ENCODE measurements at places on chromosomes 12 and 14.

- H3K4me3 ChIP-seq, result no peak overlapping the region
- H3K36me3 ChIP-seq, result peaks cover 21% of the 10 kb centered on the region
- no peaks in the 10 kb centered on the region for H3K27me3 ChIP-seq
- no peak overlapping the region for H3K27ac ChIP-seq
These were observed 27.3 kb upstream of the BBS10 start for GRCh38 chr12:76375470-76375869.

- H3K27ac ChIP-seq, result peak overlapping the region; percentile 72
- peak overlapping the region; percentile 94 for H3K4me3 ChIP-seq
- peaks cover 9% of the 10 kb centered on the region for H3K36me3 ChIP-seq
- no peak for DNase-seq
- H3K4me1 ChIP-seq, result peaks cover 8% of the 10 kb centered on the region
- peaks cover 3% of the 10 kb centered on the region for H3K27me3 ChIP-seq
These were observed 565 bp downstream of the NT5DC3 start for GRCh38 chr12:103840462-103840875.

- H3K4me1 ChIP-seq, result peaks cover 38% of the 10 kb centered on the region
- H3K27ac ChIP-seq, result peak overlapping the region; percentile 98
- no peak for DNase-seq
- peak overlapping the region; percentile 96 for H3K4me3 ChIP-seq
These were observed 3.1 kb downstream of the SINHCAF start for GRCh38 chr12:31322801-31323207.

GRCh38 chr12:123270214-123271000, 1.2 kb downstream of the CDK2AP1 start:
- H3K27ac ChIP-seq, result peak overlapping the region; percentile 93
- H3K36me3 ChIP-seq, result peaks cover 8% of the 10 kb centered on the region
- DNase-seq, result no peak
- H3K4me3 ChIP-seq, result peak overlapping the region; percentile 95
- peaks cover 12% of the 10 kb centered on the region for H3K4me1 ChIP-seq

DNA sequence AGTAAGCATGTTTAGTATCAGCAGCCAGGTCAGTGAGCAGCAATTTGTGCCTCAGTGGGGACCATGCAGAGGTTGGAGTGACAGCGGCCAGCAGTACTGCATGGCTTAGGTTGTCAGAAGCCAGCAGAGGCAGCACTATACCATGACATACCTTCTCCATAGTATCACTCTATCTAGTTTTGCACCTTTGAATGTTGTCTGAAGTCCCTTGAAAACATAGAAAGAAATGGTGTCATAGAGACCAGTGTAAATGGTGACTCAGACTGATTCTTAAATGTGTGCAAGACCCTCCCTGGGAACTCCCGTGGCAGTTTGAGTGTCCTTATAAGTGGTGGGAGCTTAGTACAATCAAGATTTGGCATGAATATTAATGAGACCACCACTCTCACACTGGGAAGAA, 124.4 kb downstream of the SLC38A1 start:
- DNase-seq, result no peak
- no peak overlapping the region for H3K4me3 ChIP-seq
- H3K4me1 ChIP-seq, result peaks cover 7% of the 10 kb centered on the region
- no peaks in the 10 kb centered on the region for H3K27me3 ChIP-seq
- H3K36me3 ChIP-seq, result no peaks in the 10 kb centered on the region

DNA sequence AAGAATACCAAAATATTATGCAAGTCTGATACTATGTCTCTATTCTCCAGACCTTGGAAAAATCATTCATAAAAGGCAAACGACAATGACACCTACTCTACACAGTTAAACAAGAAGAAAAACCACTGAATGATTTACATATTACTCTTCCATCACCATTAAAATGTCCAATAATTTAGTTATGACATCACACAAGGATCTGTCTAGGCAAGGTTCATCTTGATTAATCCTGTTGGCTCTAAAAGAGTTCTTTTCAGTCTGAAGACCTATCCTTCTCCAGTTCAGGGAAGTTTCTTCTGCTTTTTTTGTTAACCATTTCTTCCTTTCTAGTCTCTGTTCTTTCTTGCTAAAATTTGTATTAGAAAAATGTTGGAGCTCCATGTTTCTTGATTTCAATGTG, 64.0 kb downstream of the OSBPL8 start:
- peaks cover 18% of the 10 kb centered on the region for H3K36me3 ChIP-seq
- no peak for DNase-seq

- H3K4me1 ChIP-seq, result no peaks in the 10 kb centered on the region
- no peak overlapping the region for H3K27ac ChIP-seq
- no peaks in the 10 kb centered on the region for H3K36me3 ChIP-seq
- no peaks in the 10 kb centered on the region for H3K27me3 ChIP-seq
- DNase-seq, result no peak
These were observed 649.2 kb upstream of the MIS18BP1 start for GRCh38 chr14:45902241-45902640.

GRCh38 chr14:27958757-27959156, 807.8 kb upstream of the FOXG1 start:
- H3K36me3 ChIP-seq, result no peaks in the 10 kb centered on the region
- H3K4me1 ChIP-seq, result no peaks in the 10 kb centered on the region
- H3K4me3 ChIP-seq, result no peak overlapping the region
- no peak overlapping the region for H3K27ac ChIP-seq
- no peak for DNase-seq

GRCh38 chr12:127773520-127773919, 493.4 kb upstream of the TMEM132C start:
- no peak overlapping the region for H3K27ac ChIP-seq
- H3K4me3 ChIP-seq, result no peak overlapping the region
- H3K36me3 ChIP-seq, result no peaks in the 10 kb centered on the region
- H3K4me1 ChIP-seq, result no peaks in the 10 kb centered on the region

- H3K4me1 ChIP-seq, result peaks cover 1% of the 10 kb centered on the region
- no peak for DNase-seq
- H3K27ac ChIP-seq, result no peak overlapping the region
- no peak overlapping the region for H3K4me3 ChIP-seq
- H3K27me3 ChIP-seq, result peaks cover 3% of the 10 kb centered on the region
- H3K36me3 ChIP-seq, result no peaks in the 10 kb centered on the region
These were observed 16.3 kb downstream of the RIN3 start for GRCh38 chr14:92529903-92530302.

DNA sequence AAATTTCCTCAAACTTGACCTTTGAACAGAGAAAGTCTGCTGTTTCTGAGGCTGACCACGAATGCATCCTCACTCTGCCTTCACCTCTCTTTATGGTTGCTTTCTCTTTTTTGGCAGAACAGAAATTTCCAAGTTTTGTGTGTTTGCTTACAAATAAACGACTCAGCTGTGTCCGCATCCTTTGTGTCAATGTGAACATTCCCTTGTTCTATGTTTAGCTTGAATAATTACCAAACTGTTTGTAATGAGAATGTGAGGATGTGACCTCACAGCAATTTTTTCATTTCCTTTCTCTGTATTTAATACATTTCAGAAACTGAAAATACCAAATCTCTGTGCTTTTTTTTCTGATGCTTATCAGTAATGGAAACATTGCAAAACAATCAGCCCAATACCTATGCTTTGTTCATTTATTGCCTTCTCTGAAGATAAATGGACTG, 410.9 kb downstream of the EGLN3 start:
- H3K27me3 ChIP-seq, result peaks cover 7% of the 10 kb centered on the region
- DNase-seq, result no peak
- peaks cover 37% of the 10 kb centered on the region for H3K4me1 ChIP-seq
- H3K4me3 ChIP-seq, result no peak overlapping the region
- H3K36me3 ChIP-seq, result no peaks in the 10 kb centered on the region
- H3K27ac ChIP-seq, result no peak overlapping the region

DNA sequence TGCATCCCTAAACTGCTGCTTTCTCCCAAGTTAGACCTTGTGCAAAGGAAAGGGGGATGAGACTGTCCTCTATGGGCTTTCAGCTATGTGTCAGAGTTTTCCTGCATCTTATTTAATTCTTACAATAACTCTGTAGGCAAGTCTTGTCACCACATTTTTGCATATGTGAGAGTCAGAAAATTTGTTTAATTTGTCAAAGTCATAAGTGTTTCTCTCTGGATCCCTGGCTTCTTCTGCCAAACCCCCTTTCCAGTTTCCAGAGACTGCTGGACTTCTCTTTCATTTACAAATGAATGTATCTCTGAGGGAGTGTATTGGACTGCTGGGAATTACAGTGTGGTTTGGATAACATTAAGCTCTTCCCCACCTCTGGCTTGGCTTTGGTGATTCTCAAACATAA, 877.6 kb upstream of the SEL1L start:
- H3K4me1 ChIP-seq, result no peaks in the 10 kb centered on the region
- no peak for DNase-seq
- H3K4me3 ChIP-seq, result no peak overlapping the region
- no peak overlapping the region for H3K27ac ChIP-seq
- H3K27me3 ChIP-seq, result no peaks in the 10 kb centered on the region

DNA sequence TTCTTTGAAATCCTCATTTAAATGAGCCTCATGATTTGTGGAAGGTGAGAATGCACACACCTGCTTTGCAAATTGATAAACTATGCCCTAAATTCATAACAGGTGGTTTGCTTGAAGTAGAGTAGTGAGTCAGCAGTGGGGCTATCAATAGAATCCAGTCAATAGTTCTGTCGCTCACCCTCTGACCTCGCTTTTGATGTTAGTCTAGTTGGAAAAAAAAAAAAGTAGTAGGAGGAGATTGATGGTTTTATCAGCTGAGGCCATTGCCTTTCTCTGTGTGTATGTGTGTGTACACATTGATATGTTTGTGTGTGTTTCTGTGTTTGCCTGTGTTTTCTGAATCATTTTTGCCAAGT, 267.3 kb downstream of the SNAPC1 start:
- H3K4me1 ChIP-seq, result no peaks in the 10 kb centered on the region
- no peak overlapping the region for H3K4me3 ChIP-seq
- H3K36me3 ChIP-seq, result no peaks in the 10 kb centered on the region
- H3K27ac ChIP-seq, result no peak overlapping the region
- DNase-seq, result no peak

GRCh38 chr12:113056631-113057488, at the start of gene DTX1:
Gene DTX1 (plus strand): TSS chr12:113056730. CDS start chr12:113058193, 1,463 bp downstream.
- H3K27ac ChIP-seq, result no peak within 1 kb of the TSS
- H3K4me1 ChIP-seq, result no peaks in the 10 kb centered on the region
- peak within 1 kb of the TSS; percentile 66 for H3K4me3 ChIP-seq
- peaks cover 52% of the 10 kb centered on the region for H3K27me3 ChIP-seq
- DNase-seq, result no peak
- H3K36me3 ChIP-seq, result no peaks in the 10 kb centered on the region

GRCh38 chr14:85273099-85273677, 256.8 kb upstream of the FLRT2 start:
- no peak overlapping the region for H3K4me3 ChIP-seq
- H3K4me1 ChIP-seq, result no peaks in the 10 kb centered on the region
- H3K27ac ChIP-seq, result no peak overlapping the region

GRCh38 chr12:40056373-40056772, 49.5 kb downstream of the SLC2A13 start:
- H3K27ac ChIP-seq, result no peak overlapping the region
- DNase-seq, result no peak
- no peak overlapping the region for H3K4me3 ChIP-seq
- H3K36me3 ChIP-seq, result no peaks in the 10 kb centered on the region
- no peaks in the 10 kb centered on the region for H3K27me3 ChIP-seq

GRCh38 chr12:22610131-22610530, 14.8 kb upstream of the ETNK1 start:
- H3K4me3 ChIP-seq, result no peak overlapping the region
- H3K4me1 ChIP-seq, result no peaks in the 10 kb centered on the region
- no peak overlapping the region for H3K27ac ChIP-seq
- H3K36me3 ChIP-seq, result no peaks in the 10 kb centered on the region

GRCh38 chr12:101277443-101277842, 2.5 kb upstream of the UTP20 start:
- peak overlapping the region; percentile 49 for H3K4me3 ChIP-seq
- H3K27ac ChIP-seq, result no peak overlapping the region
- no peak for DNase-seq
- peaks cover 3% of the 10 kb centered on the region for H3K4me1 ChIP-seq

DNA sequence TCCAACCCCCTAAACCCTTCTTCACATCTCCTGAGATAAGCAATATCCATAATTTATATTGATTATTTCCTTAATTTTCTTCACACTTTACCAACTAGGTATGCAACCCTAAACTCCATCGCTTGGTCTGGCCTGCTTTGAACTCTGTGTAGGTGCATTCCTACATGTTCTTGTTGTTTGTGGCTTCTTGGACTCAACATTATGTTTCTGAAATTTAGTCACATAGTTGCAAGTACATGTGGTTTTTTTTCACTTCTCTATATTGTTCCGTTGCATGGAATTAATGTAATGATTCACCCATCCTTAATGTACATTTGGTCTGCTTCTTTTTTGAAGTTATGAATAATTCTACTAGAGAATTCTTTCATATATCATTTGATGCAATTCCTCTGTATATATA, 1.6 kb upstream of the TAS2R30 start:
- no peak for DNase-seq
- H3K27me3 ChIP-seq, result no peaks in the 10 kb centered on the region
- H3K36me3 ChIP-seq, result peaks cover 39% of the 10 kb centered on the region
- H3K4me1 ChIP-seq, result no peaks in the 10 kb centered on the region
- no peak overlapping the region for H3K4me3 ChIP-seq

- no peaks in the 10 kb centered on the region for H3K27me3 ChIP-seq
- peaks cover 63% of the 10 kb centered on the region for H3K36me3 ChIP-seq
- DNase-seq, result no peak
- H3K4me3 ChIP-seq, result no peak overlapping the region
- H3K27ac ChIP-seq, result no peak overlapping the region
- no peaks in the 10 kb centered on the region for H3K4me1 ChIP-seq
These were observed 108.7 kb downstream of the BCAT1 start for GRCh38 chr12:24840046-24840800.

- H3K4me3 ChIP-seq, result peak overlapping the region; percentile 25
- peaks cover 4% of the 10 kb centered on the region for H3K36me3 ChIP-seq
- H3K4me1 ChIP-seq, result peaks cover 76% of the 10 kb centered on the region
- no peaks in the 10 kb centered on the region for H3K27me3 ChIP-seq
- H3K27ac ChIP-seq, result peak overlapping the region; percentile 67
- DNase-seq, result no peak
These were observed 58.1 kb downstream of the NCOR2 start for GRCh38 chr12:124509300-124509675.

GRCh38 chr12:29707846-29708245, 75.9 kb downstream of the TMTC1 start:
- H3K36me3 ChIP-seq, result peaks cover 25% of the 10 kb centered on the region
- H3K27me3 ChIP-seq, result no peaks in the 10 kb centered on the region
- DNase-seq, result no peak
- H3K4me3 ChIP-seq, result no peak overlapping the region
- H3K4me1 ChIP-seq, result peaks cover 15% of the 10 kb centered on the region

DNA sequence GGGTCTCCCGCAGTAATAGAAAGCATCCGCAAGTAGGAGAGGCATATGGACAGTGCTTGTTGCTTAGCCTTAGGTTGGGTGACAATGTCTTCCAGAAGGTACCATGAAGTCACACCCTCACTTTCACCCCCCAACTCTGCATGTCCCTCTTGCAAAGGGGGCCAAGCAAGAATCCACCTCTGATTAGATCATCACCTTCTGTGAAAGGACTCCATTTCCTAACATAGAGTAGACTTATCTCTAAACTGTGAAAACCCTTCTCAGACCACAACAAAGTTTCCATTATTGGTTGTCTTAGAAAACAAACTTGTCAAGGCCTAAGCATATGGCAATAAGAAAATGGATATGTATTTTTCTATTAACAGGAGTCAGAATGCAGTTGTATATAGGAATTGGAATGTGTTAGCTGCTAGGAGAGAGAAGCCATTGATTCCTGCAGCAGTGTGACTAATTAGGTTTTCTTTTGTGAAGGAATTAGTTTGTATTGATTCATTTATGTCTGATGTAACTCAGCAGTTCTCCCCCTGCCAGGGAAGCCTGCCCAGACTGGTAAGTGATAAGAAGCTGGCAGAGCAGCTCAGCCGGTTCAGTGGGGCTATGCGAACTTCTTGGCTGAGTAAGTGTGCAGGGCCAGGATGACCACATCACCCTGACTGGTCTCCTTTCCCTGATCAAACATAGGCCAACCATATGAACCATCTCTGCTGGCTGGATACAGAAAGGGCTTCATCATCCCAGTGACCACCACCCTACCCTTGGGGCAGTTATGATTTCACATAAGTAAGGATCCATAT, 107.3 kb upstream of the CCDC196 start:
- H3K27me3 ChIP-seq, result peaks cover 40% of the 10 kb centered on the region
- H3K27ac ChIP-seq, result no peak overlapping the region
- H3K36me3 ChIP-seq, result no peaks in the 10 kb centered on the region
- H3K4me3 ChIP-seq, result no peak overlapping the region

Data from type B pancreatic cell (in vitro differentiated cells).